ENCODE measurements at places on chromosomes 16 and 17. TPM values are rescaled to one million over a fixed set of nuclear protein-coding genes. Genes with fewer than 3 reads are reported as not detected.

- no peak for DNase-seq
Measured at GRCh38 chr17:55742272-55743102, 8.4 kb upstream of the PCTP start.

Gene CDT1
- total RNA-seq: 0.74 TPM

DNA sequence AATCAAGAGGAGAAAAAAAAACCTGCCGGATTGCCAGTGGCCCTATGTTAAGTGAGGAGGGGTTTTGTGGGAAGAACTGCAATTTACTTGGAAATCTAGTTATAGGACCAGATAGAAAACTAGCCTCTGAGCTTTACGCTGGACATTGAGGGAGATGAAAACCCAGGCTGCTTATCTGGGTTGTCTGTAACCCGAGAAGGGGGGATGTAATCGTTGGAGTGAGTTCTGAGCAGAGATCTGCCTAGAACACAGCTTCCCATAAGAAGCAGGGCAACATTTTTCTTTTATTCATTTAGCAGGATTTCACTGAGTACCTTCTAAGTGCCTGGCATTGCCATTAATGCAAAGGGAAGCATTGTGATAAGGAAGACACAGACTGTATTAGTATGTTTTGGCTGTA, 70.6 kb downstream of the KATNIP start:
- no peak for DNase-seq

DNA sequence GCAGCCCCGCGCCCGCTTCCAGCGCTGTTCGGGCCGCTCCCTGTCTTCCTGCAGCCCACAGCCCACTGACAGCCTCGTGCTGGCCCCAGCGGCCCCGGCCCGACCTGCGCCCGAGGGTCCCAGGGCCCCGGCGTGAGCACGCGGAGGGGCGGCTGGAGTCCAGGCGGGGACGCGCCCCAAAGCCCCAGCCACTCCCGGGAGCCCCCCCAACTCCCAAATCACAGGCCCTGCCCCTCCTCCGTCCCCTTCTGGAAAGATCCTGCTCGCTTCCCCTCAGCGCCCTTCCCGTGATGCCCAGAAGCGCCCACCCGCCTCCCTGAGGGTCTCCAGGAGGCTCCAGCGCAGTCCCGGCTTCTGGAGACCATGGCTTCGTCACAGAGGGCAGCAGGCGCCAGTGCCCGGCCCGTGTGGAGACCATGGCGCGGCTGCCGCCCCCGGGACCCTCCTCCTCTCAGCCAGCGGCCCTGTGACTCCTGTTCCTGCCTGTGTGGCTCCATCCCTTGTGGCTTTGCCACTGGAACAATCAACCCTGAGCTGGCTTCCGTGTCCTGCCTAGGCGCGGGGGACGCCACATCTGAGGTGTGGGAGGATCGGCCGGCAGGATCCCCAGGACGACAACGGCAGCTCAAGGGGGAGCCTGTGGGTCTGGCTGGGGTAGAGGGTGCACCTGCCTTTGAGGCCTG, 3.9 kb downstream of the UTS2R start:
- no peak for DNase-seq

DNA sequence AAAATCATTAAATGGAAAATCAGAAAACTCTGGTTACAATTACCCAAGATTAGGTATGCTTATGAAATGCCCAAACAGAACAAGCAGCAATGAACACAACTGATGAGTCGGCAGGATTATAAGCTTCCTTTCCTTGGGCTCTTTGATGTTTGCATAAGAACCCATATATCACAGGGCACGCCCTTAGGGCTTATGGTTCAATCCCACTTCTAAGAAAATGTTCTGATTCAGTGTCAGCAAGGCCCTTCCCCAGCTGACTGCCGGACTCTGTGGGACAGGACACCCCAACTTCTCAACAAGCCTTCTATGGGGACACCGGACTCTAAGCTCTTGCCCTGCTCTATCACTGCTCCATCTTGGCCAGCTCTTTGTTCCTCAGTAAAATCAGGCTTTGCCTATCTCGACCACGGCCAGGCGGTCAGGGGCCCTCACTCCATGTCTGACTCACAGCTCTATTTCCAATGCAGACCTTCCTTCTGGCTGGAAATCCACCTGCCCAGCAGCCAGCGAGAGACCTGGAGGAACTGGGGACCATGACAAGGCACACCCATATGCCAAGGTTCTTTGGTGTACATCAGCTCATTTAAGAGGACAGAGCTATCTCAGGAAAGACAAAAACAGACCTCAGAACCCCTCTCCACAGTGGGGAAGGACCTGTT, 26.8 kb downstream of the LITAFD start:
- DNase-seq: no peak

Gene TBC1D3D
- 2.9 TPM for total RNA-seq

DNA sequence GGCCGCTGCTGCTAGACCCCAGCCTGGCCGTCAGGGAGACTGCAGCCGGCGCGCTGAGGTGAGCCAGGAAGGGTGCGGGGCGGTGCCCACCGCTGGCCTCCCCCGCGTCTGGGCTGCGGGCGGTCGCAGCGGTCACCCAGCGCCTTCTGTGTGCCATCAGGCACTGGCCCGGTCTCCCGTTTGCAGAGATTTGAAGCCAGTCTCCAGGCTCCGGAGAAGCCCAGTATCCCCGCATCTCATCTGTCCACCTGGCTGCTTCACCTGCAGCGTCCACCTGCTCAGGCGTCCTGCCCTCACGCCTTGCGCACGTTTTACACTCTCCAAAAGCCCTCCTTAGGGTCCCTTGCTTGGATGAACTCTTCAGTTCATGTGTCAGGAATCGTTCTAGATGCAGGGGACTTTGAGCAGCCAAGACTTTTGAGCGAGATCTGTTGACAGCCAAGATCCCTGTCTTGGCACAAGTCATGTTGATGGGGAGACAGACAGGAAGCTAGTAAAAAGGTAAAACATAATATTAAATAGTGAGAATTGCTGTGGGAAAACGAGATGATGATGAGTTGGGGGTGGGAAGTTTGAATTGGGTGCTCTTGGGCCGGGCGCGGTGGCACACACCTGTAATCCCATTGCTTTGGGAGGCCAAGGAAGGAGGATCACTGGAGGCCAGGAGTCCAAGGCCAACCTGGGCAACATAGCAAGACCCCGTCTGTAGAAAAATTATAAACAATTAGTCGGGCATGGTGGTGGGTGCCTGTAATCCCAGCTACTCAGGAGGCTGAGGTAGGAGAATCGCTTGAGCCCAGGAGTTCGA, 916 bp downstream of the HEATR3 start:
- peak; percentile 11 for DNase-seq

DNA sequence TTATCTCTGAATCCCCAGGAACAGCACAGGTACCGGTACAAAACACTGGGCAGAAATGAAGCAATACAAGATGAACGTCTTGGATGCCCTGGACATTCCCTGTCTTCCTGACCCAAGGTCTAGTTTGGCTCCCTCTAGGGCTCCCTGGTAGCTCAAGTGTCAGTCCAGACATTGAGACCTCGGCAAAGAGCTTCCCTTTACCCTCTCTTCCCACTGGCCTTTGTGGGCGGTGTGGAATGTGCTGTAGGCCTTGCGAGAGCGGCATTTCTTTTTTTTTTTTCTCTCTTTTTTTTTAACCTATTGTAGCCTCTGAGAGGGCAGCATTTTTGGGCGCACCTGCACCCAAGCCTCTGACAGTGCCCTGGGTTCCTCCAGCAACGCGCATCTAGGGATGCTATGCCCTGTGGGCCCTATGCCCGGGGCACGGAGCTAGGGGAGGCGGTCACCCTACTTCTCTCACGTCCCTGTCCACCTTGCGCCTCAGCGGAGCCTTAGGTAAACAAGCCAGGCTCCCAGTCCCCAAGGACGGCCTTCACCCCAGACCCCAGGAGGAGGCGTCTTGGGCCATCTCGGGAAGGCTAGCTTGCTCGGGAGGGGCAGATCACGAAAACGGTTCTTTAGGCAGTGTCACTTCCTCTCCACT, 1.2 kb upstream of the NFATC3 start:
- DNase-seq: no peak

- no peak for DNase-seq
Measured at GRCh38 chr16:9929313-9929712, 252.9 kb downstream of the GRIN2A start.

DNA sequence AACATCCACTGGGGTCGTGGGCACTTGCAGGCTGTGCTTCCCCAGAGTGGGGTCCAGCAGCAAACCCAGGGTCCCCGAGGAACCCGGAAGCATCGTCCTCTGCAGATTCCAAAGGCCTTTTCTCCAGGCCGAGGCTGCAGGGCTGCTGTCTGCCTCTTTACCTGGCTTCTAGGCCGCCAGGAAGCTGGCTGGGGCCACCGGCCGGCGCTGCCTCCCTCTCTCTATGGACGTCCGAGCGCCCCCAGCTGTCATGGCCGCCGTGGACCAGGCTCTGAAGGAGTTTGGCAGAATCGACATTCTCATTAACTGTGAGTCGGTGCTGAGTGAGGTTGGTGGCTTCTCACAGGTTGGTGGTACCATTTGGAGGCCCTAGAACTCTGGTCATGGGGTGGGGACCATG, 5.6 kb downstream of the DECR2 start:
- no peak for DNase-seq
